ENCODE measurements at places on chromosomes 6 and 20. TPM values are rescaled to one million over a fixed set of nuclear protein-coding genes. Genes with fewer than 3 reads are reported as not detected.
A peak's percentile ranks its signal among the peaks of the same experiment; 100 is the strongest.

Gene PI16
- total RNA-seq: not detected

Gene FOXP4
- 9.7 TPM for total RNA-seq

Gene KIAA1755
- not detected for total RNA-seq

- peak; percentile 8 for DNase-seq
- peaks cover 10% of the 10 kb centered on the region for H3K36me3 ChIP-seq
- H3K27me3 ChIP-seq: no peaks in the 10 kb centered on the region
- H3K27ac ChIP-seq: no peak overlapping the region
- no peak overlapping the region for H3K4me3 ChIP-seq
- H3K4me1 ChIP-seq: peaks cover 54% of the 10 kb centered on the region
Measured at GRCh38 chr20:32970115-32970972, 33.9 kb downstream of the SUN5 start.

- H3K36me3 ChIP-seq: no peaks in the 10 kb centered on the region
- H3K4me1 ChIP-seq: no peaks in the 10 kb centered on the region
- H3K4me3 ChIP-seq: no peak overlapping the region
- no peak overlapping the region for H3K27ac ChIP-seq
- no peak for DNase-seq
- no peaks in the 10 kb centered on the region for H3K27me3 ChIP-seq
Measured at GRCh38 chr20:16864963-16865362, 116.8 kb downstream of the OTOR start.

- H3K4me3 ChIP-seq: no peak overlapping the region
- H3K27me3 ChIP-seq: no peaks in the 10 kb centered on the region
- no peak for DNase-seq
- H3K27ac ChIP-seq: peak overlapping the region; percentile 74
Measured at GRCh38 chr6:16676978-16677377, 84.3 kb downstream of the ATXN1 start.

DNA sequence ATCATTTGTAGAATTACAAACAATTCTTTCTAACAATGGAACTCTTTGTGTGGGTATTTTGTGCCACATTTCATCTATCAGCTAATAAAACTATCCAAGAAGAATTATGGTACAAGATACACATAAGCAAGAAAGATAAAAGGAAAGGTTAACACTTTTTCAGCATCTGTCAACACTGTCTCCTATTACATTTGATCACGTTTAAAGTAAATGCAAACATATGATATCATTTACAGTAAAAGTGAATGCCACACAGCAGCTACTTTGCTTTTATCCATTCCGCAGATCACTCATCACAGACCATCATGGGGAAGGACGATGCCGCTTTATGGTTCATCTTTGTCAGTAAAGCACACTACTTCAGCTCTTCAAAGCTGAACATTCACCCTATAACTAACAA is 456.4 kb upstream of the MANEA start:
- no peaks in the 10 kb centered on the region for H3K4me1 ChIP-seq
- DNase-seq: no peak
- no peaks in the 10 kb centered on the region for H3K36me3 ChIP-seq
- H3K27ac ChIP-seq: no peak overlapping the region
- no peak overlapping the region for H3K4me3 ChIP-seq

DNA sequence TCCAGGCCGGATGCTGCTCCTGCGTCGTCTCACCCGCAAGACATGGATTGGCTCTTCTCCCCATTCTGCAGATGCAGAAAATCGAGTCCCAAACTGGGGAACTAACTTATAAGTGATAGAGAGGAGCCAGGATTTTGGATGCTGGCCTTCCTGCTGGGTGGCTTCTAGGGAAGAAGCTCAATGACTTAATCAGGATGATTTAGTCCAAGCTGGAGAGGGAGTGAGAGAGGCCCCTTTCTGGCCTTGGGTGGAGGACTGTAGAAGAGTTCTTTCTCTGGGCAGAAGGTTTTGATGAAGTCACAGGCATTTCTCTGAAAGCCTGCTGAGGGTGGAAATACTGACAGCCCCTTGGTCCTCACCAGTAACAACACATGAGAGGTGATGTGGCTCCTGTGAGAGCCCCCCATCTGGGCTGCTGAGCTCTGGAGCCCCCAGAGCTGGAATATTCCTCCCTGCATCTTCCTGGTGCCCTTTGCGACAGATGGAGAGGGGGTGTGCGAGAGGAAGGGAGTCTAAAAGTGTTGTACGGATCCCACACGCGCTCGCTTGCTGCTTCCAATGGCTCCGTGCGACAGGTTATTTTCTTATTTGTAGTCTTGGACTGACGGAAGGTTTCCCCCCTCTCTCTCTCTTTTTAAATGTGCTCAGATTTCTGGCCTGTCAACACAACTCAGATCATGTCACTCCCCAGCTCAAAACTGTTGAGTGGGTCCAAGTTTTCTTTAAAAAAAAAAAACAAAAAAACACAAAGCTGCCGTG is 3.5 kb downstream of the SIRPA start:
- peaks cover 33% of the 10 kb centered on the region for H3K27me3 ChIP-seq
- DNase-seq: no peak
- no peaks in the 10 kb centered on the region for H3K36me3 ChIP-seq
- H3K4me1 ChIP-seq: no peaks in the 10 kb centered on the region
- no peak overlapping the region for H3K4me3 ChIP-seq

DNA sequence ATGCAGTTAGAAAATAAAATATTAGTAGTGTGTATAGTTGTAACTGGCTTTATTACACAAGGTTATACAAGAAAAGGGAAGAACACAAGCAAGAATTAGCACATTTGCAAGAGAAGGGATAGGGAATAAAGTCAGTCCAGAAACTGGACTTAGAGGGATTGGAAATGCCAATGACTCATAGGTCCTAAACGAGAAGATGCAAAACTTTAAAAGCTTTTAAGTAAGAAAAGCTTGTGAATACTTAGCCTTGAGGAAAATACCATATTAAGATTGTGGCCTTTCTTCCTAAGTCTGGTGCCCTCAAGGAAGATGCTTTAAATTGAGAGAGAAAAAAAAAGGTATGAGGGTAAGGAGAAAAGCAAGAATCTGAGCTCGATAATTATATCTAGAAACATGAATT is 102.3 kb upstream of the MCHR2 start:
- no peak overlapping the region for H3K4me3 ChIP-seq
- H3K27ac ChIP-seq: no peak overlapping the region
- no peaks in the 10 kb centered on the region for H3K4me1 ChIP-seq
- H3K27me3 ChIP-seq: peaks cover 8% of the 10 kb centered on the region

DNA sequence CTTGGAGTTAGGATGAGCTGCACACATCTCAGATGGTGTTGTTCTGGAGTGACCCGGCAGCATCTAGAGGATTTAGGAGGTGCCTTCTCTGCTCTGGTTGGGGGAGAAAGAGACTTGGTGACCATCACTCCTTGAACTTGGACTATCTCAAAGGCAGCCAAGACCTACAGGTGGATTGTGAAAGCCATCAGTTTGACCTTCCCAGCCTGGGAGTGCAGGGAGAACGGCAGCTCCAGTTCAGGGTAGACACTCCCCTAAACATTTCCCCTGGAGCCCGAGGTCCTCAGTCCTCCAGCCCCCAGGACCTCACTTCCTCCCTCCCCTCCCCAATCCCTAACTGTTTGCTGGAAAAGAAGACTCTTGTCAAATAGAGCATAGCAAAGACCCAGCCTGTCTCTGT is 128.7 kb upstream of the ARMC2 start:
- no peak overlapping the region for H3K4me3 ChIP-seq
- H3K4me1 ChIP-seq: peaks cover 12% of the 10 kb centered on the region
- no peak for DNase-seq
- peaks cover 25% of the 10 kb centered on the region for H3K27me3 ChIP-seq
- no peaks in the 10 kb centered on the region for H3K36me3 ChIP-seq
- H3K27ac ChIP-seq: no peak overlapping the region

GRCh38 chr6:26571592-26572296 is 25.0 kb upstream of the ABT1 start:
- H3K27ac ChIP-seq: peak overlapping the region; percentile 91
- H3K27me3 ChIP-seq: no peaks in the 10 kb centered on the region
- DNase-seq: peak; percentile 37
- H3K36me3 ChIP-seq: no peaks in the 10 kb centered on the region

DNA sequence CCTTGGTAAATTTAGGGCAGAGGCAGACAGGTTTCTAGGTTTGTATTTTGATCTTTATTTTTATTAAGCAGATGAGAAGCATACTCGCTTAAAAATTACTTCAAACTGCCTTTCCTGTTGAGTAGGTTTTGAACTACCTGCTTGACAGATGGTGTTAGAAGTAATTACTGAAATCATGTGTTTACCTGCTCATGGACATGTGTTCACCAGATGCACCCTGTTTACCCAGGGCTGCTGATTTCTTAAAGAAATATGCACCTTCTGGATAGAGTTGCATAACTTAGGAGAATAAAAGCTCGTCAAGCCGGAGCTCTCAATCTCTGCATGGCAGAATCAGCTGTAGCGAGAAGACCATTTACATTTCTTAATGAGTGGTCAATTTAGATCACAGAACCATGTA is 165.1 kb downstream of the CDKAL1 start:
- no peak overlapping the region for H3K4me3 ChIP-seq
- H3K27ac ChIP-seq: no peak overlapping the region
- H3K27me3 ChIP-seq: no peaks in the 10 kb centered on the region
- no peaks in the 10 kb centered on the region for H3K36me3 ChIP-seq
- no peak for DNase-seq

GRCh38 chr20:53223626-53224172 is 251.5 kb downstream of the TSHZ2 start:
- no peak for DNase-seq
- H3K27ac ChIP-seq: no peak overlapping the region
- no peaks in the 10 kb centered on the region for H3K36me3 ChIP-seq
- H3K4me1 ChIP-seq: peaks cover 2% of the 10 kb centered on the region
